ENCODE measurements at places on chromosomes 13 and 19.

GRCh38 chr19:38838986-38839761, 7.6 kb upstream of the ECH1 start:
- no peak for DNase-seq

DNA sequence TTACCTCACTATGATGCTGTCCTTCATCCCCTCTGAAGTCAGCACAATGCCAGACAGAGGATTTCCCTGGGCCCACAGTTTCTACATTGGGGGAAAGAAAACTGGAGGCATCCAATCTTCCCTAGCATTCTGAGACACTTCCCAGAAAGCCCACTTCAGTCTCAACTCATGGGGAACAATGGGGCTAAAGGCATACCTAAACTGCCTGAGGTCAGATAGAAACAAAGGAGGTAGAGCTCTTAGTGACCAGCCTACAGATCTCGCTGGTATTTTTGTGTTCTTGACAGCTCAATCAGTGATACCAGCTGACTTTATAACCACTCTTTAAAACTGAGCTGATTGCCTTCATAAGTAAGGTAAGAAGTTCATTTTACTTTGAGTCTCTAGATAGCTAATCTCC, 881.0 kb upstream of the GPC6 start:
- no peak for DNase-seq

- peak; percentile 47 for DNase-seq
Observed at GRCh38 chr19:24033963-24034342, 53.0 kb upstream of the ZNF254 start.

GRCh38 chr13:75541287-75541686, 3.6 kb upstream of the COMMD6 start:
- DNase-seq, result peak; percentile 4

Measured in fibroblast of upper back skin (primary cell).